ENCODE measurements at places on chromosomes 7 and 10.

- DNase-seq = no peak
Observed at GRCh38 chr7:46139079-46139478, 218.0 kb upstream of the IGFBP3 start.

GRCh38 chr10:80392250-80392649, 16.1 kb upstream of the PRXL2A start:
- DNase-seq = no peak

GRCh38 chr10:98825741-98826140, 379.0 kb upstream of the HPS1 start:
- no peak for DNase-seq

DNA sequence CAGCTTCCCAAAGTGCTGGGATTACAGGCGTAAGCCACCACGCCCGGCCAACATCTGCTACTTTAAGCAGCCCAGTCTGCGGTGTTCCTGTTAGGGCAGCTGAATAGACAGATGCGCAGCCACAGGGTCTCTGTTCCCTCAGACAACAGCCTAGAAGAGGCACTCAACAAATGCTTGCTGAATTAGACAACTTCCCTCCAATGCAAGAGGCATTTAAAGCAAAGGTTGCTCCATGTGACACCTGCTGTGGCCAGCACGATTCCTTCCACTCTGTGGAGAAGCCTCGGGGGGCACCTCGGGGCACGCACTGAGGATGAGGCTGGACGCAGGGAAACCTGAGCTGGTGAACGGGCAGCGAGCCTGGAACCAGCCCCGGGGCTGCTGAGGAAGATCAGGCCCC, 237.8 kb downstream of the MAD1L1 start:
- DNase-seq = no peak

DNA sequence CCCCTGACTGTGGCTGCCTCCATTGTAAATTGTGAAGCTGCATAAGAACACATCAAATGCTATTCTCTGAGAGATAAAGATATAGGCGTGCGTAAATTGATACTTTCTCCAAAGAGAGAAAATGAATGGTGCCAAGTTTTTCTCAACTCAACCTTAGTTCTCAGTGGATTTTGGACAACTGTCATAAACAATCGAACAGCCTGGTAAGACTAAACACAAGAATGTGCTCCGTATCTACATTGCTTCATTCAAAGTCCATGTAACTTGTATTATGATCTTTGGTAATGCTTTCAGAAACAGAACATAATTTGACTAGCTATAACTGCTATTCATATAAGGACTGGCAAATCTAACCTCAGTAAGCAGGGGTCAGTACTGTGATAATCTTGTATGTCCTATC, 429.1 kb downstream of the SEMA3D start:
- no peak for DNase-seq

DNA sequence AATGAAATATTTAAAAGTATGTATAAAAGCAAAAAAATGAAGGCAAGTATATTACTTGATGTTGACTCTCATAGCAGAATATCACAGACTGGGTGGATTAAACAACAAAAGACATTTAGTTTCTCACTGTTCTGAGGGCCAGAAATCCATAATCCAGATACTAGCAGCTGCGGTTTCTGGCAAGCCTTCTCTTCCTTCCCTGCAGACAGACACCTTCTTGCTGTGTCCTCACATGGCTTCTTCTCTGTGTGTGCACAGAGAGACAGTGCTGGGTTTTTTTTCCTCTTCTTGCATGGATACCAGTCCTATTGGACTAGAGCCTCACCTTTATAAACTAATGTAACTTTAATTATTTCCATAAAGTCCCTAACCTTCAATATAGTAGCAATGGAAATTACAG, 127.9 kb upstream of the AKR1E2 start:
- no peak for DNase-seq

GRCh38 chr7:144735505-144736276, 100.2 kb downstream of the TPK1 start:
- no peak for DNase-seq

DNA sequence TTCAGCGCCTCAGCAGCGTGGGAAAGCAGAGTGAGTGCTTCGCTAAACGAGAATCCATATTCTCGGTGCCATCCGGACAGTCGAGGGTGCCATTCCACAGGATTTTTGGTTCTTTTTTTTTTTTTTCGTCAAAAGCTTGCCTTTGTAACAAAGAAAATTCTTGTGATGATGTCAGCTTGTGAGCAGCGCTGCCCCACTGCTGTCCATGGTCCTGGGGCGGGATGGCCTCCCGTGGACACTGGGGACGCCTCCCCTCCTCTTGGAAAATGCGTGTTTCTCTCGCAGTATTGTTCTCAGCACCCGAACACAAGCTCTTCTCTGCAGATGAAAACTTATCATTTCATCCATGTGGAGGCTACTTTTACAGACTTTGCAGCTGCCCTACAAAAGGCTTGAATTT, 477.4 kb downstream of the TCERG1L start:
- DNase-seq = no peak

DNA sequence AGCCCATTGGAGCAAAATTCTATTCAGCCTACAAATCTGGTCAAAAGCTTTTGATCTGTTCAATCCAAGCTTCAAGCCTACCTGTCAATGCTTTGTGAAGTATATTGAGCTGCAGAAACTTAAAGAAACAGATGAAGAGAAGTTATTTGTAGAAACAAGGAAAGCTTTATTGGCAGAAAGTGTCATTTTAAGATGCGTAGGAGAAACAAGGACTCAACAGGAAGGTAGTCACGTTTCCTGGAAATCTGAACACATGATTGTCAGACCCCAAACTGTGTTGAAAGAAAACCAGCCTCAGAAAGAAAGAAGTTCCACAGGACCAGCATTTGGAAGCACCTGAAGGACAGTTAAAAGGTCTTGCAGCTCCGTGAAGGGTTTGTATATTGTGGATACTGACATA, 34.8 kb upstream of the PURB start:
- DNase-seq = no peak

DNA sequence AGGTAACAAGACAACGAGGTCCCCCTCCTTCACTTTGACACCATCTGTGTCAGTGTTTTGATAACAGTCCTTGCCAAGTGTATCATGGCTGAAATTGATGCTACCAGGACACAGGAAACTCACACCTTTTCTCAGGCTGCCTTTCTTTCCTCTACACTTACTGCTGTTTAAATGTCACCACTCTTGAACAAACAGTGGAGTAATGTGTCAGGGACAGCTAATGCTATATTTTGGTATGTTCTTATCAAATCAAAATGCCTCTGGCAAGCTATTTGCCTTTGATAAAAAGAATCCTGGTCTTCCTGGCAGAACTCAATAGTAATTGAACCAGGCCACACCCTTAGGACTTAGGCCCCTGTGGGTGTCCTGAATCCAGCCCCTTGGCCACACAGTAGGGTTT, 692.9 kb downstream of the LRMDA start:
- DNase-seq = no peak

- no peak for DNase-seq
Observed at GRCh38 chr10:97590082-97590747, 694 bp downstream of the C10orf62 start.

DNA sequence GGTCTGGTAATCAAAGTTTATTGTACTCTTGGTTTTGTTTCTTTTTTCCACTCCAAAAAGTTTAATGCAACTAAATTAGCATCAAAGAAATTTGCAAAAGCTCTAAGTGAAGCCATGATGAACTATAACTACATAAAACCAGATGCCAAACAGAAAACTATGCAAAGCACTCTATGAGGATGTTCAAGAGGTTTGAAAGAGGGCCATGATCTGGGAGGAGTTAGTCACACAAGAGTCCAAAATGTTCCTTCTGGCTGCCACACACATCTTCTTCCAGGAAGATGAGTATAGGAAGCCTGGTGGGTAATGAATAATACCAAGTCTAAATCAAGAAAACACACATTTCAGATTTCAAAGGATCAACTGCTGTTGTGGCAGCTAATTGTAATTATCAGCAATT, 28.4 kb downstream of the GLI3 start:
- DNase-seq = no peak

DNA sequence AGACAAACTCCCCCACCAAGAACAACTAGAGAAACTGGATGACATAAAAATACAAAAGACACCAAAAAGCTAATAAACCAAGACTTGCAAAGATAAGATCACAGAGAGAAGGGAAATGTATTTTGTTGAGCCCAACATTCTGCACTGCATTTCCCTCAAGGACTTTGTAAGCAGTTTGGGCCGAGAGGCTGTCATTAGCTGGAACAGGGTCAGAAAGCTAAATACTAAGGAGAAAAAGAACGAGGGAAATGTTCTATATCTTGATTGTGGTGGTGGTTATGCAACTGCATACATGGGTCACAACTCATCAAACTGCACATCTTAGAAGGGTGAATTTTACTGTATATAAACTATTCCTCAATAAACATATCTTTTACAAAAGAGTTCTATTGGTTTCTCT, 315.0 kb downstream of the IPMK start:
- no peak for DNase-seq

DNA sequence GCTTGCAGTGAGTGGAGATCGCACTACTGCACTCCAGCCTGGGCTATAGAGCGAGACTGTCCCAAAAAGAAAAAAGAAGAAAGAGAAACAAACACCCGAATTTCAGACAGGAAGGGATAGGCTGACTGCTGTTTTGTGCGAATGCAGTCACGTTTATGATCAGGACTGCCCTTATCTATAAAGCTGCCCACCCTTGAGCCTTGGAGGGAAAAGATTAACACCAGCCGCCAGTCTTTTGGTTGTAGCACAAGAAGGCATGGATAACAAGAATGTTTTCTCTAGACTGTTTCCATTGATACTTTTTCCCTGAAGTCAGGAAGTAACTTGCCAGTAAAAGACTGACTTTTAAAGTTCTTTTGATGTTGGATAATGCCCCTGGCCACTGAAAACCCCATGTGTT, 314.0 kb downstream of the BICC1 start:
- no peak for DNase-seq

GRCh38 chr7:120089968-120090367, 183.0 kb upstream of the KCND2 start:
- no peak for DNase-seq

- DNase-seq = no peak
Observed at GRCh38 chr7:54878339-54878738, 119.3 kb upstream of the SEC61G start.

GRCh38 chr7:137006293-137006692, 137.8 kb downstream of the CHRM2 start:
- peak; percentile 39 for DNase-seq

DNA sequence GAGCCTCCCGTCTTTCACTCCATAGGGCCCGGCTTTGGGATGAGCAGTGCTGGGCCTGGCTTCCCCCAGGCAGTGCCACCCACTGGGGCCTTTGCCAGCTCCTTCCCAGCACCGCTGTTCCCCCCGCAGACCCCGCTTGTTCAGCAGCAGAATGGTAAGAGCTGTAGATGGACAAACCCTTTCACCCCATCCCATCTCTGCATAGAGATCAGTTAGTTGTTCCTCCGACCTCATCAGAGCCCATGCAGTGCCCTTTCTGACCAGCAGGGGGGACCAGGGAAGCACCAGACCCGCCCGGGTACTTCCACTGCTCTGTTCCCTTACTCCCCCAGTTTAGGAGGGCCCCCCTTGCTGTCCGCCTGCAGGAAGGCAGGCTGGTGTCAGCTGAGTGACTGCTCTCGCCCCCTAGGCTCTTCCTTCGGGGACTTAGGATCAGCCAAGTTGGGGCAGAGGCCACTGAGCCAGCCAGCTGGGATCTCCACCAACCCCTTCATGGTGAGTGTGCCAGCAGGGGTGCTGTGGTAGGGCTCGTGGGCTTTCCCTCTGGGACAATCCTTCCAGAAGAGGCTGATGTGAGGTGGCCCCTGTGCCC, 9.8 kb downstream of the SAP25 start:
- no peak for DNase-seq

DNA sequence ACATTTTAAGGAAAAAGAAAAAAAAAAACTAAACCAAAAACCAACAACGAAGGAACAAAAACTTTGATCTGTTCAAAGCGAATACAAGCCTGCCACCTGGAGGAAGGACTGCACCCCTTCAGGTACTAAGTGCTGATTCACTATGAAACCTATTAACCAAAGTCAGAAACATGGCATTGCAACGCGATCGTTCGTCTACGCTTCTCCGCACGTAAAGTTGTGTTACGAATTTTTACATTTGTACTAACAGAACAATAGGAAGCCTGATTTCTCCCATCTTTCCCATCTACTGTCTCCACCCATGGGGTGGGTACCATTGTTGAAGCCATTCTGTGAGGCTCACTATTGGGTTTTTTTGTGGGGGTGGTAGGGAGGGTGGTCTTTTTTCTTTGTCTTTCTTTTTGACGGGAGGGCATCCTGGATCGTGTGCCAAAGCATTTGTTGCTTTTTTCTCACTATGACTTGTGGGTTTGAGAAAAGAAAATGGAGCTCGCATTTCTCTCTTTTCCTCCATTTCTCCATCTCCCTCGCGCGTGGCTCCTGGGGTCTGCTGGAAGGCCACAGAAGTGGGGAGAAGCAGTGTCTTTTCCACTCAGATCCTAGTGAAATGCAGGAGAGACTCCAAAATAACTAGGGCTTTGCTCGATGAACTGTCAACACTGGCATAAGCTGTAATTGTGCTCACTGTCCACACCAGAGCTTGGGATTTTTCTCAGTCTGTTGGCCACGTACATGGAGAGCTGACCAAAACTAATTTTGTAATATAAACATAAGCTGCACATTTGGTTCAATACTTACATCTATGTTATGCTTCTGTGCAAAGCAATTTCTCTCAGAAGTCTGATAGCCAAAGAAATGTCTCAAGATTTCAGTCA, 100.9 kb upstream of the YAE1 start:
- DNase-seq = peak; percentile 36

DNA sequence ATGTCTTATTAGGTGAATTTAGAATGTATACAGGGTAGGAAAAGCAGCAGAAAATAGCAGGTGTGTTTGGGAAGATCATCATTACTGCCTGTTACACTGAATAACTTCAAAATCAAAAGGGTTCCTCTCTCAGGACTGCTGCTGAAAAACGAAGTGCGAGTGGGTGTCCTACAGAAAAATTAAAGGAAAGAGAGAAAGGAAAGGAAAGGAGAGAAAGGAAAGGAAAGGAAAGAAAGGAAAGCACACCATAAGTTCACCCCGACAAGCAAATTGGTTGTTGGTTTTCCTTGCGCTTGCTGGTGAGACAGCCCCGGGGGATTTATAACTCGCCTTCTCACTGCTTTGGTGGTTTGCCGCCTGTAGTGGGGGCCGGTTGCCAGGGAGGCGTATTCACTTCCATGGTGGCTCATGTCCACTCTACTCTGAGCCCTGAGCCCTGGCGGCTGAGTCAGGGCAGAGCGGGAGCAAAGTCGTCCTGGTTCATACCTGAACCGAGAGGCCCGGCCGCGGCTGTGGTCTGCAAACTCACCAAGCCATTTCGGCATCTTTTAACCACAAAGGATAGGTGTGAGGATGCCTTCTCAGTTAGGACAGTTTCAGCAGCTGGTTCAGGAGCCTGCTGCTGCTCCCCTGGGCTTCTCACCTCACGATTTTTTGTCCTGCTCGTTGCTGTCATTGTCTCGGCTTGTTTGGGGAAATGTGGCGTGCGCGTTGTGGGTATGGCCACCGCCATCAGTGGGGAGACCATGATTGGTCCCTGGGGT, 26.1 kb downstream of the INPP5A start:
- DNase-seq = no peak

DNA sequence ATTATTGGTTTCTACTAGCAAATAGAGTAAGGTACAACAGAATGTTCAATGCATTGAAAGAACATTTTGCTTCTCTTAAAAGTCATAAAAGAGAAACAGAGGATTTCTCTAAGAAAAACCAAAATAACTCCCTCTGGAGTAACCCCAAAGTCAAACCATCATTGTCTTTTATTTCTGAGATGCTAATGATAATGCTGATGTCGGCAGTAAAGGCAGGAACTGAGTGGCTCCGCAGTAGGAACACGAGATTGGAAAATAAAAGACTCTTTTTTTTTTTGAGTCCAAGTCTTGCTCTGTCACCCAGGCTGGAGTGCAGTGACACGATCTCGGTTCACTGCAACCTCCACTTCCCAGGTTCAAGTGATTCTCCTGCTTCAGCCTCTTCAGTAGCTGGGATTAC, 2.7 kb upstream of the USP54 start:
- no peak for DNase-seq

- DNase-seq = no peak
Observed at GRCh38 chr10:49115015-49115795, at the start of gene VSTM4. VSTM4 (minus strand) TSS chr10:49115522; CDS start chr10:49115485, 37 bp downstream.
